ENCODE measurements at places on chromosomes 5 and 9. TPM values are rescaled to one million over a fixed set of nuclear protein-coding genes. Genes with fewer than 3 reads are reported as not detected.
A peak's percentile ranks its signal among the peaks of the same experiment; 100 is the strongest.

The FSTL4 gene
- 6.1 TPM for total RNA-seq

The FAM169A gene
- 83.1 TPM for total RNA-seq

The TLE1 gene
- 91.0 TPM for total RNA-seq

The HMCN2 gene
- 9.1 TPM for total RNA-seq

The ANKRD33B gene
- total RNA-seq, result 20.5 TPM

The PDZD2 gene
- 6.8 TPM for total RNA-seq

The PCDHA11 gene
- total RNA-seq, result 6.9 TPM

The BHMT gene
- total RNA-seq, result 1.6 TPM

The TAS2R1 gene
- total RNA-seq, result not detected

The ESM1 gene
- not detected for total RNA-seq

The CTXN3 gene
- not detected for total RNA-seq

The CLIC3 gene
- not detected for total RNA-seq

The GPRIN1 gene
- total RNA-seq, result 12.8 TPM

- no peak for DNase-seq
Measured at GRCh38 chr5:169226895-169227294, 74.0 kb downstream of the SLIT3 start.

- DNase-seq, result no peak
Measured at GRCh38 chr9:93033531-93033930, 25.0 kb upstream of the SUSD3 start.

- DNase-seq, result no peak
Measured at GRCh38 chr9:114100536-114100935, 1.4 kb upstream of the KIF12 start.

DNA sequence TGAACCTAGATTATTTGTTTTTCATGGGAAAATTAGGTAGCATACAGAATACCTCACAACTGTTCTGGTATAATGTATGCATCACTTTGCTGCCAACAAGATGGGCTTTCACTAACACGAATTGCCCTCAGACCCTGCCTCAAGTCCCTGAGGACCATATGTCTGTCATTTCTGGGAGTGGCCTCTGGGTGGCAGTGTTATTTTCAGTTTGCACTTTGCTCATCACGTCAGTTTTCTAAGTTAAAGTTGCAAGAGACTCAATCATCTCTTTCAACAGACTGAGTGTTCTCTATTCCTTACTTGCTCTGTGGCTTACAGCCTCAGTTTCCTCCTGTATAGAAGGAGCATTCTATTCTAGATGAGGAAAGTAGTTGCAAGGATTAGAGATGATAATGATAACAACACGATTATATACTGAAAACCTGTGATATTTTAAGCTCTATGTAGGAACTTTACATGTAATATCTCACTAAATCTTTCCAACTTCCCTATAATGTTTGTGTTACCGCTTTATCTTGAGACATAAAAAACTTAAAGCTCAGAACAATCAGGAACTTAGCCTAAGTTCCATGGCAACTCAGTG, 55.7 kb downstream of the TSSK1B start:
- peak; percentile 44 for DNase-seq

DNA sequence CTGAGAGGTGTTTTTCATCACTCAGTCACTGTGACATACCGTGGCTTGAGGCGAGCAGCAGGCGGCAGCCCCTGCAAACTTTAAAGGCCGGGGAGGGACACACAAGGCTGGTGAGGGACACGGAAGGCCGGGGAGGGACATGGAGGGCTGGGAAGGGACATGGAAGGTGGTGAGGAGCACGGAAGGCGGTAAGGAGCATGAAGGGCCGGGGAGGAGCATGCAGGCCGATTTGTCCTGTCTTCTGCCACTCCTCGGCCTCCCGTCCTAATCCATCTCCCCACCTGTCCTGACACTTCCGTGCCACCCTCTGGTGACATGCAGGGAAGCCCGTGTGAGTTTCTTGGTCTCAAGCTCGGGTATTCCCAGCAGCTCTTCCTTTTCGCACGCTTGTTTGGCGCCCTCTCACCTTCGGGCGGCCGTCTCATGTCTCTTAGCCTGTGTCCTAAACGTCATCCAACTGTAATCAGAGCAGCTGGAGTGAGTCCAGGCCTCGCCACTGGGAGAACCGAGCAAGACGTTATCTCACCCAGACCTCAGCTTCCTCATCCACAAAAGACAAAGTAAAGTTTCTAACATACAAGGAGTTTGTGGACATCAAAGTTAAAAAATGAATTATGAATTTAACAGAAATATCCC, 126.5 kb downstream of the MRPL36 start:
- peak; percentile 46 for DNase-seq

DNA sequence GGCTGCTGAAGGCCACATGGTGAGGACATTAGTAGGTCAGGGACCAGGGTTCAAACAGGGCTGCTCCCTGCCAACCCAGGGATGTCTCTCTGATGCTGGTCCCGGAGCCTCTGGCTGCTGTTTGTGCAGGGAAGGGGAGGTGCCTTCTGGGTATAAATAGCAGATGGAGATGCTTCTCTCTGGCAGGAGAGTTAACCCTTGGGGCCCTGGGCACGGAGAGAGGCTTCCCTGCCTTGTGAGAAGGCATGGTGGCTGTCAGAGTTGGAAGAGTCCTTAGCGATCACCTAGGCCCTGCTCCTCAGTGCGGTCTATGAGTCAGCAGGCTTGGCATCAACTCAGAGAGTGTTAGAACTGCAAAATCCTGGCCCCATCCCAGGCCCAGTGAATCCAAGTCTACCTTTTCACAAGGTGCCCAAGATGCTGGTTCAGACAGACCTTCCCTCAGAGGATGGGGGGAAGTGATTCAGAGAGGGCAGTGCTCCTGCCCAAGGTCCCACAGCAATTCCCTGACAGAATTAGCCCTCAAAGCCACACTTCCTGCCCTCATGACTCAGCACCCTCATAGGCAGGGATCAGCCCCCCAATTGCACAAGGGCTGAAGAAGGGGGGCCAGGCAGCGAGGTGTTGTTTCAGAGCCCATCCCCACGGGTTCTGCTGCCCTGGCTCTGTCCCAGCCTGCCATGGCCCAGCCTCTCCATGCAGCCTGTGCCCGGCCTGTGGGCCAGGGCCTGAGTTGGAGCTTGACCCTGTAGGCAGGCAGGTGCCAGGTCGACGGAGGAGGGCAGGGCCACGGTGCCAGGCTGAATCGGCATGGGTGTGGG, 25.6 kb downstream of the CAMK2A start:
- DNase-seq, result no peak

GRCh38 chr5:6659941-6660684, 26.9 kb downstream of the SRD5A1 start:
- no peak for DNase-seq

DNA sequence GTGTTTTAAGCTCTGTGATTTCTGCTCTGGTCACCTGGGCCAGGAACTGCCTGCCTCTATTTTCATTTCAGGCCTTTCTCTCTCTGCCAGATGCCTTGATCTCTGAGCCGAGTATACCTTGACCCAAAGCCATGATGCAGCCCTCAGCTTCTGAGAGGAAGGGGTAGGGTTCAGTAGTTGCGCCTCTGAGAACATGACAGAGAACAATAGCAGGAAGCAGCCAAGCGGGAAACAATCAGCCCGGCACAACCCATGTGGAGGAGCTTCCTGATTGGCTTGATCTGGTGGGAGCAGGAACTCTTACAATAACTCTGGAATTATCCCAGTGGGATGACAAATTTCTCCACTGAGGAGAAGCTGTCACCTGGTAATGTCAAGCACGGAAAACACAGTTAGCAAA, 127.4 kb downstream of the PALM2AKAP2 start:
- no peak for DNase-seq

- DNase-seq, result no peak
Measured at GRCh38 chr5:142602720-142603245, 83.1 kb downstream of the FGF1 start.

DNA sequence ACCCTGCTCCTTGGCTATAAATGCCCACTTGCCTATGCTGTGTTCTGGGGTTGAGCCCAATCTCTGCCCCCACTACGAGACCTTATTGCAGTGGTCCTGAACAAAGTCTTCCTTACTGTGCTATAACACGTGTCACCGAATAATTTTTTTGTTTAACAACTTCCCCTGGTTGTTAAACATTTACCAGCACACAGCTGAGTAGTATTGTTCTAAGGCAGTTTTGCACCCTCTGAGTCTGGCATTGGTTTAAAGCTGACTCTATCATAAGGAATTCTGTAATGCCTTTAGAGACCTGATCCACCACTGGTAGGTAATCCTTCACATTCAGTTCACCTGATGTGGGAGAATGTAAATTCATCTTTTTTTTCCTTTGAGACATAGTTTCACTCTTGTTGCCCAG, 25.6 kb upstream of the ANKRD31 start:
- no peak for DNase-seq

DNA sequence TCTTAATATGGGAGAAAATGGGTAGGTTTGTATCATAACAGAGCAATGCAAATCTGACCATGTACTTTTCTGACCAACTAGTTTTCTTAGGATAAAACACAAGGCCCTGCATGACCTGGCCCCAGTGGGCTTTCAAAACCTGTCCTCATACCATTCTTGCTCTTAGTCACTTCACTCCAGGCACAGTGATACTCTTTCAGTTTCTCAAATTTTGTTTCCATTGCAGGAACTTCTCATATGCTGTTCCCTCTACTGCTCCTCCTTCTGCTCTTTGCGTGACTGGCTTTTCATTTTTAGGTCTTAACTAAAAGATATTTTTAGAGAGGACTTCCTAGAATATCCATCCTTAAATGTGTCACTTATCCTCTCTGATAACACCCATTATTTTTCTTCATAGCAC, 112.4 kb downstream of the INIP start:
- no peak for DNase-seq

DNA sequence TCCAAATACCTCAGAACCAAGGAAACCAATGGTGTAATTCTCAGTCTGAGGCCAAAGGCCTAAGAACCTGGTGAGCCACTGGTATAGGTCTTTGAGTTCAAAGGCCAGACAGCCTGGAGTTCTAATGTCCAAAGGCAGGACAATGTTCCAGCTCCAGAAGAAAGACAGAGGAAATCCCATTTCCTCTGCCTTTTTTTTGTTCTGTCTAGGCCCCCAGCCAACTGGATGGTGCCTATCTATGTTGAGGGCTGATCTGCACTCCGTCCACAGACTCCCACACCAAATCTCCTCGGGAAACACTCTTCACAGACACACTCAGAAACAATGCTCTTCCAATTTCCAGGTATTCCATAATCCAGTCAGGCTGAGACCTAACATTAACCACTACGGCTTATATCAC, 30.1 kb downstream of the FNIP1 start:
- no peak for DNase-seq

DNA sequence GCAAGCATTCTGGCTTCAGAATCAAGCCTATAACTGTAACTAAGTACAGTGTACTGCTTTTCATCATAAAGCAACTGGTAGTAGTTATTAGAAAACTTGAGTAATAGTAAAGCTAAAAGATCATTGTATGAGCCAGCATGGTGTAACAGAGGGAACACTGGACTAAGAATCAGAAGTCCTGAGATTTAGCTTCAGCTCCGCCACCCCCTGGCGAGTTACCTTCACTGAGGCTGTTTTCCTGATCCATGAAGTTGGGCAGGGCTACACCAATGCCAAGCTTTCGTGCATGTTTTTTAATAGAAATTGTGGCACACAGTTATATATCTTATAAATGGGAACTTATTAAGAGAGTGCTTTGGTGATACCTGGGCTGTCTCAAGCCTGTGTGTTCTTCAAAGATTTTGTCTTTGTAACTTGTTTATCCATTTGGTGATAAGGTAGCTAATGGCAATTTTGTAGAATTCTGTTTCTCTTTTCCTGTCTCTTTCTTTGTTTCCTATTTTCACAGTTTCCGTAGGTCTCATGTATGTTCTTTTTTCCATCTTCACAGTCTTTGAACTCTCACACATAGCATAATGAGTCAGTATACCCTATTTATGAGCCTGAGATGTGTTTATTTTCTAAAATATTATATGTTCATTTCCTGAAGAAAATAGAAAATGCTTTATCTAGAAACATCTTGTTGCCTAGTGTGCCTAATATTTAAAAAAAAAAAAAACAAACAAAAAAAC, 102.3 kb downstream of the GDNF start:
- no peak for DNase-seq

DNA sequence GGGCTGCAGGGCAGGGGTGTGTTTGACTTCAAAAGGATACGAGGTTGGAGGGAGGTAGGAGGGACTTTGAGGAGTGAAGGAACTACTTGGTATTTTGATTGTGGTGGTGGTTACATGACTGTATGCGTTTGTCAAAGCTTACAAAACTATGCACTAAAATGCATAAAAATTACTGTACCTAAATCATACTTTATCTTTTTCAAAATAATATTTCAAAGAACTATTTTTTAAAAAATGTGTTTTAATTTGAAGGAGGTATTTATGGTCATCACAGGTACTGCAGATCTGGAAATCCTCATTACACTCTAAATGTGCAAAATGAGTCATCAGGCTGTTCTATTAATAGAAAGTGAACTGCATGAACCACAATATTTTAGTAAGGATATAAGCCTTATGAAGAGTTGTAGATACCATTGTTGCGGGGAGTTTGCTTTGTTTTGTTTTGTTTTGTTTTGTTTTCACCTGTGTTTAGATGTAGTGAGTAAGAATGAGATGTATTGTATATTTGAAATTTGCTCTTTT, 116.9 kb downstream of the ARRDC3 start:
- no peak for DNase-seq

DNA sequence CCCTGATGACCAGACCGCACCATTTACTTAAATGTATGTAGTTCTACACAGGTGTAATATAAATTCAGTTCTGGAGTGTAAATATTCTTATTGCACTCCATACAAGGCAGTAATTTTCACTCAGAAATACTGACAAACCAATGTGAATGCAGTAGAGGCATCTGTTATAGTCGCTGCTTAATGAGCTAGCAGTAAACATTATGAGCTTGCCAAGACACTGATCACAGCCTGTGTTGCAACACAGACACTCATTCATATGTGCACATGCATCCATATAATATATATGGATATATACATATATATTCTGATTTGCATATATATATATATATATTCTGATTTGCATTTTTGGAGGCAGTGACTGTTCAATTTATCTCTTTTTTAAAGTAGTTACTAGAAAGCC, 435.1 kb upstream of the ST8SIA4 start:
- no peak for DNase-seq

- no peak for DNase-seq
Measured at GRCh38 chr9:132383462-132383883, 23.2 kb downstream of the TTF1 start.

- DNase-seq, result no peak
Measured at GRCh38 chr5:105687493-105687892, 1983.2 kb downstream of the EFNA5 start.

DNA sequence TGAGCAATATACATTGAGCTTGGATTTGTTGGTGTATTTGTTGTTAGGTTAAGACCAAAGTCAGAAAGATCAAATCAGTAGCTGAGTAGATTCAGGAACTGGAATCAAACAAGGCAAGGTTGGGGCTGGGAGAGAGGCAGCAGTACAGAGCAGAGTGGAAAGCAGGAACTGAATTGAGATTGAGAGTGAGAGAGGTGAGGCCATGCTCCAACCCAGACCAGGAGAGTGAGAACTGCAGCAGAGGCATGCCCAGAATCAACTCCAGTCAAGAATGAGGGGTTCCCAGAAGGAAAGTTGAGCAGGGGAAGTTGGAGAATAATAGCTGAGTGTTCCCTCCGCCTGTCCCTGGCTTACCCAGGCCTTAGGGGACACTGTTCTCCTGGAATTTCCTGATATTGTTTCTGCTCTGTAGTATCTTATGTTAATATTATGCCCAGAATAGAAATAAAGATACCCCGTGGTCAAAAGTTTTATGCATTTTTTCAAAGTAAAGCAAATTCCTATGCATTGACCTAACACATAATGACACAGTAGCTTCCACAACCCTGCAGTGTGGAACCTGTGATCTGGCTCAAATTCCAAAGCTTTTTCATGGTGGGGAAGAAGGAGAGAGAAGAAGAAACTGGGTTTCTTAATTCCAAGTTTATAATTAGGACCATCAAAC, 82.7 kb downstream of the SV2C start:
- no peak for DNase-seq

Data from H1 (cell line).